ENCODE measurements at places on chromosomes 1 and 21. TPM values are rescaled to one million over a fixed set of nuclear protein-coding genes. Genes with fewer than 3 reads are reported as not detected.

The RGSL1 gene
- not detected for total RNA-seq

The C8B gene
- not detected for total RNA-seq

The PAQR6 gene
- total RNA-seq, result 0.07 TPM

The AVPR1B gene
- not detected for total RNA-seq

The FALEC gene
- 0.20 TPM for total RNA-seq

The RIMKLA gene
- 0.04 TPM for total RNA-seq

The FCRL6 gene
- not detected for total RNA-seq

The DDAH1 gene
- 45.7 TPM for total RNA-seq

The DNAH14 gene
- 1.9 TPM for total RNA-seq

The B3GALT2 gene
- total RNA-seq, result not detected

The RHCE gene
- 0.11 TPM for total RNA-seq

The POU3F1 gene
- not detected for total RNA-seq

The TMEM53 gene
- 2.1 TPM for total RNA-seq

The PUM1 gene
- 69.4 TPM for total RNA-seq

The CAPN9 gene
- not detected for total RNA-seq

The CR1L gene
- total RNA-seq, result not detected

The LCE1E gene
- not detected for total RNA-seq

The DMRTA2 gene
- not detected for total RNA-seq

The S100A7 gene
- total RNA-seq, result not detected

The UBE2J2 gene
- total RNA-seq, result 47.9 TPM

The F5 gene
- total RNA-seq, result 0.13 TPM

The UTS2 gene
- not detected for total RNA-seq

The CACHD1 gene
- total RNA-seq, result 3.7 TPM

The SPATA46 gene
- not detected for total RNA-seq

The LEPROT gene
- 49.1 TPM for total RNA-seq

The OXCT2 gene
- 8.6 TPM for total RNA-seq

The KRTAP13-2 gene
- total RNA-seq, result not detected

The TRABD2B gene
- total RNA-seq, result not detected

The OR2M3 gene
- not detected for total RNA-seq

The RNPC3 gene
- 3.6 TPM for total RNA-seq

The ITLN1 gene
- not detected for total RNA-seq

The NUP210L gene
- total RNA-seq, result 0.11 TPM

The EXO1 gene
- total RNA-seq, result 11.7 TPM

The SLC2A5 gene
- total RNA-seq, result not detected

The FLG2 gene
- total RNA-seq, result not detected

The ZBTB8B gene
- 0.07 TPM for total RNA-seq

The DYRK3 gene
- 13.4 TPM for total RNA-seq

The THEMIS2 gene
- total RNA-seq, result 4.1 TPM

The CFHR4 gene
- total RNA-seq, result not detected

The TDRD5 gene
- not detected for total RNA-seq

The IQCC gene
- total RNA-seq, result 1.2 TPM

The TSACC gene
- not detected for total RNA-seq

The INTS3 gene
- 20.7 TPM for total RNA-seq

The ESRRG gene
- total RNA-seq, result not detected

The PROK1 gene
- total RNA-seq, result not detected

The PDXK gene
- 99.8 TPM for total RNA-seq

The DMBX1 gene
- total RNA-seq, result not detected

The OR1C1 gene
- not detected for total RNA-seq

The PRAMEF1 gene
- not detected for total RNA-seq

The IGSF5 gene
- total RNA-seq, result not detected

The SPRR4 gene
- total RNA-seq, result not detected

The AIRE gene
- total RNA-seq, result under 0.01 TPM

The DNAI4 gene
- total RNA-seq, result 3.6 TPM

The AMY1C gene
- not detected for total RNA-seq

The SLC25A34 gene
- 0.42 TPM for total RNA-seq

The HTR6 gene
- not detected for total RNA-seq

The GRHL3 gene
- not detected for total RNA-seq

The NHLH1 gene
- under 0.01 TPM for total RNA-seq

The ZNF593OS gene
- not detected for total RNA-seq

The CITED4 gene
- 6.5 TPM for total RNA-seq
